CD4-positive, alpha-beta T cell (primary cell): ENCODE measurements at places on chromosomes 1 and 21.

GRCh38 chr1:57494530-57495079 lies 70.7 kb upstream of the DAB1 start:
- DNase-seq: no peak

DNA sequence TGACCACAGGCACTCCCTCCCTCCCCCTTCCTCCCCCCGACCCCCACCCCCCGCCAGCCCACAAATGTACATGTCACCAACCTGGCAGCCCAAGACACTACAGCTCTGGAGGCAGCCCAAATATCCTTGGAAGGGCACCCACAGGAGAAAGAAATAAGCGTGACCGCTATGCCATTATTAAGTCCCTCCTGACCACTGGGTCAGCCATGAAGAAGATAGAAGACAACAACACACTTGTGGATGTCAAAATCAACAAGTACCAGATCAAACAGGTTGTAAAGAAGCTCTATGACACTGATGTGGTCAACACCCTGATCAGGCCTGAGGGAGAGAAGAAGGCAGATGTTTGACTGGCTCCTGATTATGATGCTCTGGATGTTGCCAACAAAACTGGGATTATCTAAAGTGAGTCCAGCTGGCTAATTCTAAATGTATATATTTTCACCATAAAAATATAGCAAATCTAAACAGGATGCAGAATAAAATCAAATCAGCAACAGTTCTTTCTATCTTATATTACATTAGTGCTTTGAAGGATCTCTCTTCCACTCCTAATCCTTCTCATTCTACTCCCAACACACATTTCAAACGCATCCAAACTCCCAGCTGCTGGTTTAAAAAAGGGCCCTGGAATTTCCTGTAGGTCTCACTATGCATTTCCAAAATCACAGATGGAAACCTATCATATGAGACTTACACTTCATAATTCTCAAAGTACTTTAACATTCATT lies 77.4 kb upstream of the SLFNL1 start:
- no peak for DNase-seq

- no peak for DNase-seq
Observed at GRCh38 chr1:47013293-47013692, 10.2 kb upstream of the CYP4X1 start.

DNA sequence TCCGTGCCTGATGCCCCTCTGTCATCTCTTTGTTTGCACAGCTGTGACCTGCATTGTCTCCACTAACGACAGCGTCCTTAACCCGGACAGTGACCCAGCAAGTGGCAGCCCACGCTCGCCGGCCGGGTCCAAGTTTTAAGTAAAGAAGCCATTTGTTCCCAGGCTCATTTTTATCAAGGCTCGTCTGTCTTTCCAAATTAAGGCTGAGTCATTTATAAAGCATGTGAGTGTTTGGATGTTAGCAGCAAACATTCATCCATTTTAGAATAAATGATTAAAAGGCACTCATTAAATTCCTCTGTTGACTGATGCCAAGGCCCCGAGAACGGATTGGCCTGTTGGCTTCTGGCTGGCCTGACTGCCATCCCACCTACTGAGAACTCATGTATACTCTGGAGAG lies 514.5 kb downstream of the NPHP4 start:
- DNase-seq: no peak

- no peak for DNase-seq
Observed at GRCh38 chr1:187987236-187987776, 1158.6 kb downstream of the PLA2G4A start.

DNA sequence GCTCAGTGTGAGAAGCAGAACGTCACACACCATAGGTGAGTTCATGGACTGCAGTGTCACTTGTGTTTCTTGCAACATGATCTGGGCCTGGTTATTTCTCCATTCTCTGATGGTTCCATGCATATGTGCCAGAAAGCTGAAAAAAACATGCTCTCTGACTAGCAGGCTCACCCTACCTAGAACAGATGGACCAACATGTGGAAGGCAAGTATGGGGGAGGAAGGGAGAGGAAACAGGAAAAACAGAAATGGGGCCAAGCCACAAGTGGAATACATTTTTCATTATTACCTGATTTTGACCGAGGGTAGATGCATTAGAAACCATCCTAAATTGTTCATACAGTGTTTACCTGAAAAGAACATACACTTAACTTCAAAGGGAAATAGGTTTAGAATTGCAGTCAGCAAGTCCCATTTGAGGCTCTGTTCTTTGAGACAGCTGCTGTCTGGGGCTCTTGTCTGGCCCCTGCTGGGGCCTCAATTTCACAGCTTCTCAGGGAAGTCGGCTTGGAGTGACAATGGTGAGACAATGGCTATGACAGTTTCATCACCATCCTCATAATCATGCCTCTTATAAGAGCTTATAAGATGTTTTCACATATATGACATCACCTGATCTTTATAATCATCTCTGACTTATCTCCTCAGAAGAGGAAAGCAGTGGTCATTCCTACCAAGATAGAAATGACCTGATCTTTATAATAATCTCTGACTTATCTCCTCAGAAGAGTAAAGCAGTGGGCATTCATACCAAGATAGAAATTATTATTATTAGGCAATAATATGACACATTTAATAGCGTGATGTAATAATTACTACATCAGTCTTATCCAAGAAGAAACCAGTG lies 327.3 kb downstream of the SIPA1L2 start:
- DNase-seq: no peak

GRCh38 chr1:111599781-111600693 lies 19.6 kb upstream of the RAP1A start:
- DNase-seq: no peak

DNA sequence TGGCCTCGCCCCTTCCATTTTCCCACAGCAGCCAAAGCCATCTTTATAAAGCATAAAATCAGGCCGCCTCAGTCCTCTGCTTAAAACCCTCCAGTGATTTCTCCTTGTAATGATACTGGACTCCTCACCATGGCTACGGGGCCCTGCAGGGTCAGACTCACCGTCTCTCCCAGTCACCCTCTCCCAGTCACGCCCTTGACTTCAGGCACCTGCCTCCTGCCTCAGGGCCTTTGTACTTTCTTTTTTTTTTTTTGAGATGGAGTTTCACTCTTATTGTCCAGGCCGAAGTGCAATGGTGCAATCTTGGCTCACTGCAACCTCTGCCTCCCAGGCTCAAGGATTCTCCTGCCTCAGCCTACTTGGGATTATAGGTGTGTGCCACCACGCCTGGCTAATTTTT lies 47.8 kb downstream of the PIK3CD start:
- no peak for DNase-seq

DNA sequence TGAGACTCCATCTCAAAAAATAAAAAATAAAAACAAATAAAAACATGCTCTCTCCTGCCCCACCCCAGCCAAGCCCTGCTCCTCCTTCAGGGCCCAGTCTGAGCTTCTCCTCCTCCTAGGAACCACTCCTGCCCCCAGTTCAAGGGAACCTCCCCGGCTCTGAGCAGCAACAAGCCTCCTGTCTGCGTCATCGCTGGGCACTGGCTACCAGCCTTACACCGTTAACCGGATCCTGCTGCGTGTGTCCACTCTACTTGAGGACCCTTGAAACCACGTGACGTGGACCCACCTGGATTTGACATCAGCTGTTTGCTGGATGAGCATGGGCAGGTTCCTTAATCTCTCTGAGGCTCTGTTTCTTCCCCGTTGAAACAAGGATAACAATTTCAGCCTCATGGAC lies 1.6 kb upstream of the TAS1R2 start:
- no peak for DNase-seq

DNA sequence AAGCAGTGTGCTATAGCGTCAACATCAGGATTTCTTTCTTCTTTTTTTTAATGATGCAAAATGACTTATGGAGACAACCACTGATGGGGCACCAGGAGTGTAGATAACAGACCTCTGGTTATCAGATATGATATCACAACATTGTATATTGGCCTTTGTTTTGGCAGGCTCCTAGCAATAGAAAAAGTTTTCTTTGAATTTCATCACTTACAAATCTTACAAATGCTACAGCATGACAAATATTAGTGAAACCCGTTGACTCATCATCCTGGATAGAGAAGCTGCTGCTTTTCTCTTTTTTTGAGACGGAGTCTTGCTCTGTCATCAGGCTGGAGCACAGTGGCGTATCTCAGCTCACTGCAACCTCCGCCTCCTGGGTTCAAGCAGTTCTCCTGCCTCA lies 92.9 kb downstream of the LTN1 start:
- no peak for DNase-seq

- no peak for DNase-seq
Observed at GRCh38 chr1:1671365-1672119, 12.7 kb upstream of the CDK11B start.
